DND-41 (cell line): ENCODE measurements at places on chromosomes 7 and 10.

DNA sequence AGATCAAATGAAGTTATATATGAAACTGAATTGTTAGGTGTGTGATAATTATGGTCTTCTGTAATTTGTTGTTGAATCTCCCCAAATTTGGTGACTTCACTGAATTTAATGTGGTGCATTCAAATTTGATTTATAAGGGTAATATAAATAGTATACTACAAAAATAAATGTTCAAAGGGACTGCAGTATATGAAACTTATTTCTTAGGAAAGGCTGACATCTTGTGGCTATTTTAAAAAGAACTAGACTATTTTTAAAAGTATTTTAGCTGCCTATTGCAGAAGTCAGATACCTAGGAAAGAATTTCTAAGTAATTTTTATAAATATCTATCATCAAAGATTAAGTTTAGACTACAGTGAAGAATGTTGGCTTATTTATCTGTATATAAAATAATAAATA, 36.6 kb downstream of the ATRNL1 start:
- DNase-seq = no peak

DNA sequence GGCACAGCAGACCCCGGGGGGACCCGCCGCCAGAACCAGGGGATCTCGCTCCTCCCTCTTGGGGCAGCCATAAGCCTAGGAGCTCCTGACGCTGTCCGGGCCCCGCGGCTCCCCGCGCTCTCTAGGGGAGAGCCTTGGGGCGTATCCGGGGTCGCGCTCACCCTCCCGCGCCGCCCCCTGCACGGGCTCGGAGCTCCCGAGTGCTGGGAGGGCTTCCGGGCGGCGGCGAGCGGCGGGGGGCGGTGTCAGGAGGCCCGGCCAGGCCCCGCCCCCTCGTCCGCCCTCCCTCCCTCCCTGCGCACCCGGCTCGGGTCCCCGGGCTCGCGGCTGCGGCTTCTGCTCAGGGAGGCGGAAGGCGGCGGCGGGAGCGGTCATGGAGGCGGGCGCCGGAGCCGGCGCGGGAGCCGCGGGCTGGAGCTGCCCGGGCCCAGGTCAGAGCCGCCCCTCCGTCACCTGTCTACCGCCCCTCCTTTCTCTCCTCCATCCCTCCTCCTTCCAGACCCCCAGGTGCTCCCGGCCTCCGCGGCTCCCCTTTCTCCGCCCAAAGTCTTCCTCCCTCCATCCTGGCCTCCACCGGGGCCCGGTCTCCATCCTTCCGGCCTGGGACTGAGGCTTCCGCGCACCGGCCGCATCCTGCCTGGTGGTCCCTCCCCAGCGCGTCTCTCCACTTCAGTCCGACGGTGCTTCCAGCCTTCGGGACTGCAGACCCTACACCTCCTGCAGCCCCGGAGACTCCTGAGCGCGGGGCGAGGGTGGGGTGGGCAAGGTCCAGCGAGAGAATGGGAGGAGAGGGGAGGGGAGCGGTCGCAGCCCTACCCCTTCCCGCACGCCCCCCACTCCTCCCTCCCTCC, at the start of gene CCDC136:
Gene CCDC136 (plus strand): TSS at position 848 of the 851 bp plus-strand sequence. CDS start 444 bp downstream, outside the sequence.
- peak; percentile 86 for DNase-seq

- DNase-seq = peak; percentile 13
Measured at GRCh38 chr10:44517635-44518034, 132.7 kb upstream of the CXCL12 start.

- DNase-seq = no peak
Measured at GRCh38 chr7:148191391-148192065, 399.0 kb upstream of the C7orf33 start.

DNA sequence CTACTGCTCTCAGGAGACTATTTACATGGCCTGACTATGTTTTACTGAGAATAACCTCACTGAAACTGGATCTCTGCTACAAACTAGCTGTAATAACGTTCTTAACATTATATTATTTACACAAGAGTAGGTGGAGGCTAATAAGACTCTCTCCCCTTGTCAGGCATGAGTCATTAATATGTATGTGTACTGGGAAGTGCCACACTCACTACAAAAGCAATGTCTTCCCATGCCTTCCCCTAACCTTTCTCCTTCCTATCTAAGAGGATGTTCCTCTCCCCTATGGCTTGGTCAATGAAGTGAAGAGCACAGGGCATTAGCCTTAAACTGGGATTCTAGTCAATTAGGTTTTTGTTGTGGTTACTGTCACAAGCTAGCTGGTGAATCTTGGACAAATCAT, 147.9 kb downstream of the DGKB start:
- DNase-seq = no peak

GRCh38 chr7:96427143-96427542, 105.2 kb upstream of the SLC25A13 start:
- no peak for DNase-seq
